ENCODE measurements at places on chromosomes 2 and 18.
A peak's percentile ranks its signal among the peaks of the same experiment; 100 is the strongest.

DNA sequence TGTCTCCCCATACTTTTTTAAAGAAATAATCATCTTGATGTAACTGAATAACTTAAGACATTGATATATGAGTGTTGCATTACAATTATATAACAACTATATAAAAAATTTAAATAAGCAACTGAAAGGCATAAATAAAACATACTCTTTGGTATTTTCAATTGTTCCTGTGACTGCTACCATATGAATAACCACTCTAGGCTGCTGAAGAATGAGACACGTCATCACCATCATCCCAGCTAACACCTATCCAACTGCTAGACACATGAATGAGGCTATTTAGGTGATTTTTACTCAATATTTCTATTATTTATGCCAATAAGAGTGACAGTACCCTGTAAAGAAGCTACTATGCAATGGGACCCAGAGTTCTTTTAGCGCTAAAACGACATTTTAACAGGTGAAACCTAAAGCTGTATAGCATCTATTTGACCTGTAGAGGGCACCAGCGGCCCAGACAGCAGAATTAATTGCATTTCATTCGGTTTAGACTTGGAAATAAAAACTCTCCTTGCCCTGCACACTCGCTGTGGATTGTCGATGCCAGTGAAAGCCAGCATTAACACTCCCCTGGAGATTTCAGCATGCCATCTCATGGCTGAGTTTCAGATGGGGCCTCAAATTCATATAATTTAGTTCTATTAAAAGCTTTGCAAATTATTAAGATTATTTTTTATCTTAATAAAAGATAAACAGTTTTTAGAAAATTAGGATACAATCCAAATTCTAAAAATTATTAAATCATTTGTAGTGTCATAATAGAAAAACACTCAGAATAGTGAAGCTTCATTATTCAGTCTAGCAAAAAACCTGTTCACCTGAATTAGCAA lies 89.4 kb upstream of the MAP2 start:
- DNase-seq: peak; percentile 84

GRCh38 chr2:158845859-158846258 lies 50.7 kb downstream of the DAPL1 start:
- DNase-seq: no peak

DNA sequence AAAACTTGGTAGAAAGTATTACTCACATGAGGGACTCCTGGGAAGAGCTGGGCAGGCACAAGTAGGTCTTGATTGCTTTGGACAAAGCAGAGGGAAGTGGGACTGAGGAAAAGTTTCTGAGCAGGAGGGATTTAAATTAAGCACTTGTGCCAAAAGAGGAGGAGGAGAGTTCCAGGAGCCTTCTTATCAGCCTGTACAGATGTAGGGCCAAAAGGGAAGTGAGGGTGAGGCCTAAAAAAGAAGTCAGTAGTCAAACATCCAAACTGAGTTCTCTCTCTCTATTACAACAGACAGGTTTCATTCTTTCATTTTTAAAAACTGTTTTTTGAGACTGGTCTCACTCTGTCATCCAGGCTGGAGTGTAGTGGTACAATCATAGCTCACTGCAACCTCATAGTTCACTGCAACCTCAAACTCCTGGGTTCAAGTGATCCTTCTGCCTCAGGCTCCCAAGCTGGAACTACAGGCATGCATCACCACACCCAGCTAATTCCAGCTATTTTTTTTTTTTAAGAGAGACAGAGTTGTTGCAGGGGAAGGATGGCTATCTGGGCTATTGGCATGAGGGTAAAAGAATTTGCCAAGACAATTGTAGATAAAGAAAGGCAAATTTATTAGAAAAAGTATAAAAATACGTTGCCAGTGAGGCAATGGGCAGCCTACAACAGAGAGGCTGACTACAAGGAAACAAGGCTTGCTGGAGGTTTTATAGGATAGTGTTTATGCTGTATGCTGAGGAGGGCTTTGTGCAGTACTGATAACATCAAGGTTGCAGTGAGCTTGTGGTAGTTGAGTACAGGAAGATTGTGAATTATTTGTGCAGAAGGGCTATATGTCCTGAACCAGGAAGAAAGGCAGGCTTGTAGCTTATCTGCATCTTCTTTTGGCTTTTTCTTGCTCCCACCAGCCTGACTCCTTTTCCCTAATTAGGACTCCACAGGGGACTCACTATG lies 29.0 kb downstream of the CFAP210 start:
- DNase-seq: no peak

DNA sequence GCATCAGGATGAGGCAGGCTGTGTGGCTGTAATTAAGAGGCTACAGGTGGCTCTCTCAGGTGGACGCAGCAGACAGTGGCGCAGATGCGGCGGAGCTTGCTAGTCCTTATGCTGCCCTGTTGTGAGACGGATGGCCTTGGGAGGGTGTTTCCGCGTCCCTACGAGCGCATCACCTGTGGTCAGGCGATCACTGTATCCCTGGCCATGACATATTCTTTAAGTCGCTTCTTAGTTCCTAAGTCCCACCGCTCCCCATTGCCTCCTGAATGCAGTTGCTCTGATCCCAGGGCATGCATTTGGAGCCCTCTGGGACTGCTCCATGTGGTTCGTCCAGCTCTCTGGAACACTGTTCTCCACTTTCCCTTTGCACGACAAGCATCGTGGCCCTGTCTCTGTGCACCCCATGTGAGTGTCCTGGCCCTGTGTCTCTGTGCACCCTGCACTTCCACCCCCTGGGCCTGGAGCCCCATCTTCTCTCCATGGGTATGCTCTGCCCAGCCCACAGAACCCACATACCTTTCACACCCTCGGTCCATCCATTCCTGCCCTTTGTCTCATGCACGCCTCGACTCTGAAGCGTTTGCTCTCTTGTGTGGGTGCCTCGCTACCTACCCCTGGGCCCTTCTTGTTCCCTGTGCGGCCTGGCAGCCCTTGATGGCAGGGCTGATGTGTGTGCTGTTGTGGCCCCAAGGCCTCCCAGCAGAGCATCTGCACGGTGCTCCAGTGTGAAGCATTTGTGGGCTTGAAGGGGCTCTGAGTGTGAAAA lies 74.4 kb downstream of the SH3RF3 start:
- no peak for DNase-seq

- DNase-seq: no peak
Measured at GRCh38 chr2:149077861-149078260, 39.4 kb downstream of the LYPD6B start.

DNA sequence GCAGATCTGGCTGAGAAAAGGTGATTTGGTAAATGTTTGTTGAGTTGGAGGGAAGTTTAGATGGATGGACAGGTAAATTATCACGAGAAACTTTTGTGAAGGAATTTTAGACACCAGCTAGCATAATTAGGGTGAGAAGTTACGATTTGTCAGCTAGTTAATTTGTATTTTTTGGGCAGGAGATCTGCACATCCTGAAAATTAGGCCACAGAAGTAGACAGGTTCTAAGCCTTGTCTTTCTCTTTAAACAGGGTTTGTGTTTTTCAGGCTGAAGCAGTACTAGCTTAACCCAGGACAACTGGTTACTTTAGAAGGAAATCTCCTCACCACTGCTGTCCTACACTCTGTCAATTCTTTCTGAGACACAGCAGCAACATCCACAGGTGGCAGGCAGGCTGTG lies 49.1 kb downstream of the DDX1 start:
- no peak for DNase-seq

- no peak for DNase-seq
Measured at GRCh38 chr2:58968885-58969284, 727.8 kb upstream of the FANCL start.

- peak; percentile 47 for DNase-seq
Measured at GRCh38 chr18:55588870-55589595, 1.0 kb upstream of the TCF4 start.

- no peak for DNase-seq
Measured at GRCh38 chr2:50215736-50216135, 816.2 kb downstream of the NRXN1 start.

DNA sequence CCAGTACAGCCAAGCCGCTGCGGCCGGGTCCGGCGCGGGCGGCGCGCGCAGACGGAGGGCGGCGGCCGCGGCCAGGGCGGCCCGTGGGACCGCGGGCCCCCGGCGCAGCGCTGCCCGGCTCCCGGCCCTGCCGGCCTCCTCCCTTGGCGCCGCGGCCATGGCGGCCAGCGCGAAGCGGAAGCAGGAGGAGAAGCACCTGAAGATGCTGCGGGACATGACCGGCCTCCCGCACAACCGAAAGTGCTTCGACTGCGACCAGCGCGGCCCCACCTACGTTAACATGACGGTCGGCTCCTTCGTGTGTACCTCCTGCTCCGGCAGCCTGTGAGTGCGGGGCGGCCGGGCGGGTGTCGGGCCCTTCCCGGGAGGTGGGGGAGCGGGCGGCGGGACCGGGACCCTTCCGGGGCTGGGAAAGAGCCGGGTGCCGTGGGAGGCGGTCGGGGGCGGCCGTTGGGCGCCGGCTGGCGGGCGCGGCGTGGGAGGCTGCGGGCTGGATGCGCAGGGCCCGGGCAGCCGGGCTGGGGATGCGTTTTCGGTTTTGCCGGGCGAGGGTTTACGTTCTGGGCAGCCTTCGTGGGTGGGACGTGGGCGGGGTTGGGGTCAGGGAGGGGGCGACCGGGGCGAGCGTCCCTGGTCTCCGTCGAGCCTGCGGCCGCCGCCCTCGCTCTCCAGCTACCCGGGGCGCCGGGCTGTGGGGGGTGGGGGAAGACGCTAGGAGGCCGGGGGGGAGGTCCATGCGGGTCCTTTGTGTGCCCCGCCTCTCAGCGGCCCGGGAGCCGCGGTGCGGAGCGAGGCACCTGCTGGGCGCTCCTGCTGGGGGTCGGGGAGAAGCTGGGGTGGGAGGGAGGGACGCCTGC lies 537 bp downstream of the AGFG1 start:
- DNase-seq: no peak

GRCh38 chr18:56315363-56315762 lies 323.0 kb downstream of the TXNL1 start:
- DNase-seq: no peak

- DNase-seq: no peak
Measured at GRCh38 chr2:191018048-191018447, 4.1 kb upstream of the STAT1 start.

- DNase-seq: no peak
Measured at GRCh38 chr2:37489041-37489456, 144.6 kb downstream of the QPCT start.

All from cerebellar cortex (tissue), 1 donor.